ENCODE measurements at places on chromosomes 13 and 19.
A peak's percentile ranks its signal among the peaks of the same experiment; 100 is the strongest.

DNA sequence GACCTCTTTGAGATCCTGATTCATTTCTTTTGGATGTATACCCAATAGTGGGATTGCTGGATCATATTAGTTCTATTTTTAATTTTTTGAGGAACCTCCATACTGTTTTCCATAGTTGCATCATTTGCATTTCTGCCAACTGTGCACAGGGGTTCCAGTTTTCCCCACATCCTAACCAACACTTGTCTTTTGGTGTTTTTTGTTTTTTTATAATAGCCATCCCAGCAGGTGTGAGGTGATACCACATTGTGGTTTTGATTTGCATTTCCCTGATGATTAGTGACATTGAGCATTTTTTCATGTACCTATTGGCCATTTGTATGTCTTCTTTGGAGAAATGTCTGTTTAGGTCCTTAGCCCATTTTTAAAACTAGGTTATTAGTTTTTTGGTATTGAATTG, 18.8 kb upstream of the GPR183 start:
- no peak for DNase-seq

- no peak for DNase-seq
Measured at GRCh38 chr13:112627161-112627560, 39.2 kb upstream of the TUBGCP3 start.

- DNase-seq = no peak
Measured at GRCh38 chr19:27767234-27767633, 1445.7 kb downstream of the UQCRFS1 start.

- no peak for DNase-seq
Measured at GRCh38 chr13:98133946-98134345, 8.9 kb upstream of the FARP1 start.

- DNase-seq = peak; percentile 6
Measured at GRCh38 chr19:10998045-10998533, 37.3 kb downstream of the SMARCA4 start.

GRCh38 chr13:42258747-42259146, 13.2 kb upstream of the AKAP11 start:
- no peak for DNase-seq

All from fibroblast of lung (primary cell).